Fibroblast of skin of scalp (primary cell): ENCODE measurements at places on chromosomes 2 and 18.

DNA sequence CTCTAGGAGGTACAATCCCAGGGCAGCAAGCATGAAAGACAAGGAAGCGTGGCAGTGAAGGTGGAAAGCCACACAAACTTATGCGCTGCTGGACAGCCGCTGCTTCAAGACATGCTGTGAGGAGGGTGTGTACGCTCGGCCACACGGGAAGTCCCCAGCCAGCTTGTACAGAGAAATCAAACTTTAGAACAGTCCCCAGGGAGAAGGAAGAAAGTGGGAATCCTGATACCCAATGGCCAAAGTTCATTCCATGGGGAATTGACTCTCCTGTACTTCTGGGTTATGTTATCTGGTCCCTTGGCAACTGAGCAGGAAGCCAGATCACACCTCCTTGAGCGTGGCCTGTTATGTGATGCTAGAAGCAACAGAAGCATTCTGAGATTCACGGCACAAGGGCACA lies 86.1 kb upstream of the BOD1L2 start:
- DNase-seq, result no peak

DNA sequence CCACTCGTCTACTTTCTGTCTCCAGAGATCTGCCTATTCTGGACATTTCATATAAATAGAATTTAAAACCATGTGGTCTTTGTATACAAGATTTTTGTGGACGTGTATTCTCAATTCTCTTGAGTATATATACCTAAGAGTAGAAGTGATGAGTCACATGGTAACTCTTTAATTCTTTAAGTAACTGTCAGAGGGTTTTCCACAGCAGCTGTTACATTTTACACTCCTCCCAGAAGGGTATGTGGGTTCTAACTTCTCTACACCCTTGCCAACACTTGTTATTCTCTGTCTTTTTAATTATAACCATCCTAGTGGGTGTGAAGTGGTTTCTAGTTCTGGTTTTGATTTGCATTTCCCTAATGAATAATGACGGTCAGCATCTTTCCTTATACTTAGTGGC lies 70.9 kb downstream of the MAP3K20 start:
- peak; percentile 64 for DNase-seq

- DNase-seq, result no peak
These were observed 298.9 kb downstream of the XIRP2 start for GRCh38 chr2:167187049-167187727.

DNA sequence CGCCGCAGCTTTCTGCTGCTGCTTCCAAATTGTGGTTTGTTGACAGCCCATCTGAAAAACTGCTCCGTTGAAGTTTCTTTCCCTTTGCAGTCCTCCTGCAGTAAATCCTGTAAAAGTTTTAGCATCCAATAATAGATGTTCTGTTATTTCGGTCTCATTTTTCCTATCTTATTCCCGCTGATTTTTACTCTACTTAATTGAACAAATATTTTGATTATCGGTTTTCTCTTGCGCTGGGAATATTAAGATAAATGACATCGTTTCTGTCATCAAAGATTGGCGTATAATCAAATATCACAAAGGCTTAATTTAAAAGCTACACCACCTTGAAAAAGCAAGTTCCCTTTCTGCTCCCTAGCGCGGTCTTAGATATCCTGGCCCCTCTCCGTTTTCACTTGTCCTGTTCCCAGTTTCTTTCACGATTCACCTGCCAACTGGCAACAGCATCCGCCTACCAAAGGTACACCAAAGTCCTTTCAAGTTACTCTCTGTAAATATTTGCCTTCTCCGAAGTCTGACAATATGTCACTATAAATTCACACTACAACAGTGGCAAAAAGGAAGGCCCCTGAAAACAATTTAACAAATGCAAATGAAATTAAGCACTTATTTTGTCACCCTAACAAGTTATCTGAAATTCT lies 1.0 kb upstream of the STRN start:
- DNase-seq, result no peak

- no peak for DNase-seq
These were observed 60.8 kb downstream of the CENPO start for GRCh38 chr2:24853996-24854395.

- DNase-seq, result no peak
These were observed 234.4 kb downstream of the SOCS6 start for GRCh38 chr18:70523035-70523791.

GRCh38 chr18:37520508-37520907 lies 45.1 kb downstream of the CELF4 start:
- no peak for DNase-seq

- no peak for DNase-seq
These were observed 30.3 kb downstream of the NCL start for GRCh38 chr2:231433990-231434389.

GRCh38 chr2:769771-770170 lies 92.6 kb upstream of the TMEM18 start:
- DNase-seq, result peak; percentile 41

- DNase-seq, result no peak
These were observed 2.9 kb downstream of the ARPC2 start for GRCh38 chr2:218219934-218220333.

DNA sequence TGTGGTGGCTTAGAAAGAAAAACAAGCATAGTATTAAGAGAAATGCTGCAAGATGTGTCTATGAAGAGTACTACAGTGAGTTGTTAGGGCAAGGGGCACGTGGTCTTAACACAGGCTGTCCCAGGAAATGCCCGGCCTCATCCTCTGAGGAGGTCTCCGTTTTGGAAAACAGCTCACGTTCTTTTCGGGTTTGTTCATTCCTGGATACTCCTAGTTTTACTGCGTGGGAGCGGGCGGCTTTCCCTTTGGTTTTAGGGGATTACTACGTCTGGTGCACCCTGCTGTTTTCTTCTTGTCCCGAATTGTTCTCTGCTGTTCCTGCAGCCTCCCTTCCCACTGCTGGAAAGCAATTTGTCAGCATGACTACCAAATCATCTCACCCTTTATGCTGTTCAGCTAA lies 55.5 kb upstream of the RAB6D start:
- DNase-seq, result no peak

- peak; percentile 41 for DNase-seq
These were observed 40.2 kb upstream of the VRK2 start for GRCh38 chr2:58006256-58006951.

DNA sequence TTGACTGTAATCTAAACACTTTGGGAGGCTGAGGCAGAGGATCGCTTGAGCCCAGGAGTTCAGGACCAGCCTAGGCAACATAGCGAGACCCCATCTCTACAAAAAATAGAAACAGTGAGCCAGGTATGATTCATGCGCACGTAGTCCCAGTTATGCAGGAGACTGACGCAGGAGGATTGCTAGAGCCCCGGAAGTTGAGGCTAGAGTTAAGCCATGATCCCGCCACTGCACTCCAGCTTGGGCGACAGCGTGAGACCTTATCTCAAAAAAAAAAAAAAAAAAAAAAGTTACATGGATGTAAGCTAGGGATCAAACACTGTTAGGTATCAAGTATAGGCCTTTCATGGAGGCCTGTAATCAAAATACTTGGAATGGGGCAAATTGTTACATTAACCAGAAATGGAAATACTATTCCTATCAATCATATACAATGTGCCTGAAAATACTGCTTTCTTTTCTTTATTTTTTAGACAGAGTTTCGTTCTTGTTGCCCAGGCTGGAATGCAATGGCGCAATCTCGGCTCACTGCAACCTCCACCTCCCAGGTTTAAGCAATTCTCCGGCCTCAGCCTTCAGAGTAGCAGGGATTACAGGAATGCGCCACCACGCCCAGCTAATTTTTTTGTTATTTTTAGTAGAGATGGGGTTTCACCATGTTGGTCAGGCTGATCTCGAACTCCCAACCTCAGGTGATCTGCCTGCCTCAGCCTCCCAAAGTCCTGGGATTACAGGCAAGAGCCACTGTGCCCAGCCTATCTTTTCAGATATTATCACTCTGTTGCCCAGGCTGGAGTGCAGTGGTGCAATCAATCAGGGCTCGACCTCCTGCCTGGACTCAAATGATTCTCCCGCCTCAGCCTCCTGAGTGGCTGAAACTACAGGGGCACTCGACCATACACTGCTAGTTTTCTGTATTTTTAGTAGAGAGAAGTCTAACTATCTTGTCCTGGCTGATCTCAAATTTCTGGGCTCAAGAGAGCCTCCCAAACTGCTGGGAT lies 27.2 kb downstream of the XPO1 start:
- no peak for DNase-seq

DNA sequence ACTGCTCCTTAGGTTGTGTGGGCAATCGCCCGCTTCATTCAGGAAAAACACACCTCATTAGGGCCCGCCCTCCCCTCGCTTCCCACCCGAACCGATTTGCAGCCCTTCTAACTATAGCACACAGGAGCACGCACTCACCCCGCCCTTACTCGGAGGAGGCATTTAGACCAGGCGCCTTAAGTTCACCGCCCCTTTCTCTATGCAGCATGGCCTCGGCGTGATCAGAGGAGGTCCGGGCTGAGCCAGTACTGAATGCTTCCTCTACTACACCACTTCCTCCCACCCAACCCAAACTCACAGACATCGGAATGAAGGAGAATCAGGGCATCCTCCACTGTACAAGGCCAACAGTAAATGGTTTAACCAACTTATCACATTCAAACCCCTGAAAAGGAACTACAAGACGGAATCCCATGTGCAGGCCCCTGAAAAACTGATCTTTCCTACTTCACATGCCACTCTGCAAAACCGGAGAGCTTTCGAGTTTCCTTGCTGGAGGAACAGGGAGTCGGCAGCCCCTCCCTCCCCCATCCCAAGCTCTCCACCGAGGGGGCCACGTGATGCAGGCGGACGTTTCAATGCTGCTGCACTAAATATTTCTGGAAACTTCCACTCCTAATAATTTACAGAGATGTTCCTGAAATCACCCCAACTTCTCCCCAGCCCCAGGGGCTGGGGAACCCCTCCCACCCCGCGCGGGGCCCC lies 1.4 kb downstream of the XPO1 start:
- peak; percentile 87 for DNase-seq

GRCh38 chr2:78568782-78569373 lies 456.6 kb upstream of the REG3G start:
- DNase-seq, result no peak

GRCh38 chr2:239781454-239781853 lies 243.7 kb downstream of the NDUFA10 start:
- no peak for DNase-seq

DNA sequence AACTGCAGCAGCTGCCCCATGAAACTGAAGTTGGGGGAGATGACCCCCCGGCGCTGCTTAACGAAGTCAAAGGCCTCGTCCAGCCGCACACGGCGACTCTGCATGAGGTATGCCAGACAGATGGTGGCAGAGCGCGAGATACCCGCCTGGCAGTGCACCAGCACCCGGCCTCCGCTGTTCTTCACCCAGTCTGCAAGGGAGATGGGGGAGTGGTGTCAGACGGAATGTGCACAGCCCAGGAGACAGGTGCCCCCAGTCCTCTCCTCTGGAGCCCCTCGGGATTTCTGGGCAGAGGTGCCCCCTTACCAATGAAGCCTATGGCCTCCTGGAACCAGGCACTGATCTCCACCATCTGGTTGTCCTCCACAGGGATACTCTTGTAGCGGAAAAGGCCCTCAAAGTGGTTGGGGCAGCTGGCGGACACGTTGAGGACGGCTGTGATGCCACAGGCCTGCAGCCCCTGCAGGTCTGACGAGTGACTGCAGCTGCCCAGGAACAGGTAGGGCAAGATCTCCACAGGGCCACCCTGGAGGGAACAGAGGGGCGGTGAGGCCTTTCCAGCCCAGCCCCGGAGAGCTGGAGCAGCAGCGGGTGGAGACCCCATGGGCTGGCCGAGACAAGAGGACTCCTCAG lies 1.3 kb downstream of the DUSP2 start:
- DNase-seq, result no peak

DNA sequence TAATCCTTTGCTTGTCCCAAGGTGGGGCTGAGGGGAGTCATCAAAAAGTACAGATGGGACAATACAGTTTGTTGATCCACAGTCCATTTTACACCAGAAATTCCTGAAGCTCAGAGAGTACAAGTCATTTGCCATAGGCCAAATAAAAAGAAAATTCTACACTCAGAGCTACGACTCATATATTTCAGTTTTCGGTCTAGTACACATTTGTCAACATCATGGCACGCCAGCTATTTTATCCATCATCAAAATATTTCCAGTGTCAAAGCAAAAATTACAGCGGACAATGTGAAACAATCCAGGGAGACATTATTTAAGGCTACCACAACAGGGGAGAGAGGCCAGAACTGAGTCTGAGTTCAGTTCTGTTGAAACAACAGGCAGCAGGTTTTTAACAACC lies 587.5 kb upstream of the DSEL start:
- DNase-seq, result peak; percentile 26

DNA sequence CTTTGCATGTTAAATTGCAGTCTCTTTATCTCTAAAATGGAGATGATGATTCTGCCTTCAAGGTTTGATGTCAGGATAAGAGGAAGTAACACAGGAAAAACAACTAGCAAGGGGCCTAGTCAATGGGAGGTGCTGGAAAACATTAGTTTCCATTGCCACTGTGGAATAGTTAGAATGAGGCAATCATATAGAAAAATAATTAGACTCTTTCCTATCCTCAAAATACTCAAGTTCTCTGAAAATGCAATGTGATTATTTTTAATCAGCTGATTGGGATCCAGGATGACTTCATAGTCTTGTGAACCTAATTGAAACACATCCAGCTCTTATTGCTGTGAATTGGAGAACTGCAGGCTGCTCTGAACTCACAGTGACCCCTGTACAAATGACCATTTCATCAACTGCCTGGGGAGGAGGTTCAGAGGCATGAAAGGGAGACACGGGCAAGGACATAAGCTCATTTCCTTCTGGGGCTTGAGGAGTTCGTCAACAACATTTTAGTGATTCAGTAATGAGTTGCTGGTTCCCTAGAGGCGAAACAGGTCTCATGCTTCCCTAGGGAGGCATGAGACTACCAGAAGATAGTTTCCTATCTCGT lies 422.5 kb downstream of the LPIN1 start:
- peak; percentile 63 for DNase-seq

- no peak for DNase-seq
These were observed 14.7 kb upstream of the BCL11A start for GRCh38 chr2:60567919-60568768.

- DNase-seq, result no peak
These were observed 39.7 kb downstream of the HPCAL1 start for GRCh38 chr2:10342245-10342951.

DNA sequence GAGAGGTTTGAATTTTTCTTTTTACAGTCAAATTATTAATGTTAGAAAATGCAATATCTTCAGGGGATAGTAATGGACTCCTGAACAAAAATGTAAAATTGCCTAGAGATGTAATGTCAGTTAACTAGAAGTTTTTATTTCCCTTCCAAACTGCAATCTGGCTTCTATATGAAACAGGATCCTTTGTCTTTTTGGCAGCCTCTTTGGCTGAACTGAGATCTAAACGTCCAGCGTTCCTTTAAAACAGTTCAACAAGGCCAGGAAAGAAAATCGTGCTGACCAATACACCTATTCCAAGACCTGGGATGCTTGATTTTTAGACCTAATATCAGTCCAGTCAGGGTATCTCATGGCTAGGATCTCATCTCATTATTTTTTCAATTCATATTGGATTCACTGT lies 245.5 kb downstream of the FIGN start:
- DNase-seq, result no peak
